ENCODE measurements at places on chromosomes 5 and 9.

DNA sequence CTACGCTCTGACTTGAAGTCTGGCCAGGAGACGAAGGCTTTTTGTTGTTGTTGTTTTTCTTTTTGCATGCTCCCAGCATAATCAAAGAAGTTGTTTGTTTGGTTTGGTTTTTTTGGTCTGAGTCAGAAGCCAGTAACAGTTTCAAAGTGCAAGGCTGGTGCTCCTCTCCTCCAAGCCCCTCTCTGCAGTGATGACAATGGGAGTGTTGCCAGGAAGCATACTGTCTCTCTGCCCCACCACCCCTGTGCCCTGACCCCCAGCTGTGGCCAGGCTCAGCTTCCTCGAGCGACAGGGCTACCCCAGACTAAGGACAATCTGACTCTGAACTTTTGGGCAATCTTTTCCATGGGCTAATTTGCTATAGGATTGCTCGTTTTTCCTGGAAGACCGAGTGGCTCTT is 173.8 kb upstream of the PITX1 start:
- no peak for DNase-seq

DNA sequence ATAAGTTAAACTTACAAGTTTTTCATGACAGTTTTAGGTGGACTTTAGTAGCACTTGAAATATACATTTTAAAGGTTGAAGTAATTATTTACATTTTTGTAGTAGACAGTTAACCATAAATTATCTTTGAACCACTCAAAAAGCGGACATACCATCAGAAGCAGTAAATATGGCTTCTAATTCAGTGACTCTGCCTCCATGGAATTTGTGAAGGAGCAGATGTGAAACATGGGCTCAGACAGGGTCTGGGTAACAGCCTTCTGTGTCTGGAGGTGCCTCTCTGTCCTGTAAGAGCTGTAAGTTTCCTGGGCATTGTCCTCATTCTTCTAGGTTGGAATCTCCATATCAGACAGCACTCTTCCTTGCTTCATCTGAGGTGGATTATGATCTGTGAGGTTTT is 12.4 kb downstream of the RLN2 start:
- DNase-seq, result no peak

DNA sequence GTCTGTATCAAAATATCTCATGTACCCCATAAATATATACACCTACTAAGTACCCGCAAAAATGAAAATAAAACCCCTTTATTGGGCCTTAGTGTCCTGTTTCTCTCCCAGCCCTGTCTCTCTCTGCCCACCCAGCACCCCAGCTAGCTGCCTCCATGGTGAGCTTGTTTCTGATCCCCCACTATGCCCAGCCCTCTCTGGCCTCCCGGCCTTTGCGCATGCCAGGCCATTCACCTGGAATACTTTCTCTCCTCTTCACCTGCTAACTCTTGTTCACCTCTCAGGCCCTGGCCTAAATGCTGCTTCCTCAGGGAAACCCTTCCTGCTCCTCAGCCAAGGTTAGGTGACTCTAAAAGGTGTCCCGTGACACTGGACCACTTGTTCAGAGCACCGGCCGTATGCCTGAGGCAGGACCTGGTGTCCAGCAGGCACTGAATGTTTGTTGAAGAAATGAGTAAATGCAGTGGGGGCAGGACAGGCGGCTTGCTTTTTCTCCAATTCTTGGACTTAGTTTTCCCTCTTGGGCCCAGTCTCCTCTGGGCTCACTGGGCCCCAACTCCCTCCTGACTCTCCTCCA is 58.5 kb downstream of the PSD2 start:
- no peak for DNase-seq

DNA sequence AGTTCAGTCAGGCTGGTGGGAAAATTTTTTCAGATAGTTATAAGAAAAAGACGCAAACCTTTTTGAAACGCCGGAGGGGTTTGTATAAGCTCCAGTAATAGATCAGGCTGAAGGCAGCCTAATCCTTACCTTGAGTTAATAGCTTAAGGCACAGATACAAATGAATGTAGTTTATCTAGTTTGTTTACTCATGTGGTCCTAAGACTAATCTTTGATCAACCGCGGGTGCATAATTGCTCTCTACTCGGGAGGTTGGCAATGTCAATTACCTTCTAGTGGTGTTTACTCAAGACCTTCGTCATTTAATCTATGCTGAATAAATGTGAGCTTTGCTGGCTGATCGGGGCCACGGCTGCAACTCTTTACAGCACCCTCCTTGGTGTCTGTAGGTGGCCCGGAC is 665 bp upstream of the INSL4 start:
- DNase-seq, result no peak

DNA sequence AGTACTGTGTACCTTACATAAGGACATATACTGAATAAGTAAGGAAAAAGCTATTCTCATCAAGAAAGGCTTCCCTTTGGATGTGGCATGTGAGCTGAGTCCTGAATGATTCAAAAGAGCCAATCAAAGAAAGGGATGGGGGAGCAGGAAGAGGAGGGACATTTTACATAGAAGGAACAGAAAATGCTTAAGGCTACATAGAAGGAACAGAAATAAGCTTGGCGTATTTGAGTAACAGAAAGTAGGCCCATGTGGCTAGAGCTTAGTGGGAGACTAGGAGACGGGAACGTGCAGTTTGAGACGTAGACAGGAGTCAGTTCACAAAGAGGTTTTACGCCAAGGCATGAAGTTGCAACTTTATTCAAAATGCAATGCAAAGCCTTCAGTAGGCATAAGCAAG is 126.3 kb downstream of the CEMIP2 start:
- DNase-seq, result no peak

All from activated CD4-positive, alpha-beta T cell treated with anti-CD3 and anti-CD28 coated beads, Interleukin-2, amount 50 U/mL, for 48 hours (primary cell).